ENCODE measurements at places on chromosomes 5 and 9.

GRCh38 chr9:132579427-132579798 lies 3.0 kb upstream of the BARHL1 start:
- no peak for DNase-seq

DNA sequence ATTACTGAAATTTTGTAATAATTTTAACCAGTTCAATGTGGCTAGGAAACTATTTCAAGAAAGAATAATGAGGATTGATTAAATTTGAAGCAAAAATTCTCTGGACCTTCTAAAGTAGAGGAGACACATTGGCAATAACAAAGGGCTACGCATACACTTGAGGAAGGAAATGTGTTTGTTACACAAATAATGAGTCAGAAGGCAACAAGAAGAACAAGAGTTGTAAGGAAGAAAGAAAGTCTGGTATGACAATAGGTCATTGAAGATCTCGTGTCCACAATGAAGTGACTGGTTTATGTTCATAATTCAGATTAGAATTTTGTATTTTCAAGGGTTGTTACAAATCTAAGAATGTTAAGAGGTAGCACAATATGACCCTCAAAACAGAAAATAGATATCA lies 25.8 kb downstream of the ST8SIA4 start:
- no peak for DNase-seq

DNA sequence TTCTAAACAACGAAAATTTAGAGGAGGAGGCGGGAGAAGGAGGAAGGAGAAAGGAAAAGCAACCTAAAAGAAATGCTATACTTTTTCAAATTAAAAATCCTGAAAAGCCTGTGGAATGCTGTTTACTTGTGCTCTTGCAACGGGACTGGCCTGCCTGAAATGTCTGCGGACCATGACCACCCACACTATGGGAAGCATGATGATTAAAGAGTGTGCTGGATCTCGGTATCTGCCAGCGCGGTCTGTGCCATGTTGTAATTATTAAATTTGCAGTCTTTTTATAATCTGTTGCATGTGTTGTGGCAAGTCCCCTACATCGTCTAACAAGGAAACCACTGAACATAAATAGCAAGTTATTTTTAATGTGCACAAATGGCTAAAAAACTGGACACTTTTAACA lies 111.4 kb downstream of the FANCC start:
- no peak for DNase-seq

GRCh38 chr5:25544652-25545249 lies 900.0 kb upstream of the CDH10 start:
- DNase-seq = no peak

GRCh38 chr5:148403344-148403743 lies 19.6 kb downstream of the FBXO38 start:
- no peak for DNase-seq

GRCh38 chr9:127926906-127927200 lies 3.7 kb downstream of the PIP5KL1 start:
- DNase-seq = no peak

- DNase-seq = no peak
These were observed 42.3 kb downstream of the NSUN2 start for GRCh38 chr5:6590581-6590980.

DNA sequence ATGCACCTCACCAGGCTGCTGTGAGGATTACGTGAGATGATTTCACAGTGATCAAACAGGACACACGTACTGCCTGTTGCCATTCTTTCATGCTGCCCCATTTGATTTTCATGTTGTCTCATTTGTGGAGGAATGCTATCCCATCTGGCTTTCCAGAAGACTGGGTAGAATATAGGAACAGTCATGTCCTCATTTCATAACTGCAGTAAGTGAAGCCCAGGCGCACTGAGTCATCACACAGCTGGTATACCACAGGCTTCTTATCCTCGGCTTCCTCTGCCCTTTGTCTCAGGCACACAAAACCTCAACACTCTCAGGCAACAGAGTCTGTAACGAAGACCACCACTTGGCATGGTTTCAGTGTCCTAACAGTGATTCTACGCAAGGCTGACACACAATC lies 62.3 kb downstream of the LHFPL2 start:
- DNase-seq = no peak

DNA sequence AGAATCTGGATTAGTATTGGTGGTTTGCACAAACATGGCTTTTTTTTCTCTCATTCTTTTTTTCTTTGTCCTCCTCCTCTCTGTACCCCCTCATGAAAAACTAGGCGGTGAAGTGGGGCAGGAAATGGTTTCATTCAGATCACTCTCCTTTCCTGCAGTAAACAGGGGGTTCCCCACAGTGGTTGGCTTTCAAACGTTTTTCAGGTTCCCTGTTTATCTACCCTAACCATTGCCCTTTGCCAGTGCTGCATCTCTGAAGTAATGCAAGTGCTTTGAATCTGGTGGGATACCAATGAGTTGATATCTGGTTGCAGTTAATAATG lies 29.8 kb downstream of the NR4A3 start:
- no peak for DNase-seq

DNA sequence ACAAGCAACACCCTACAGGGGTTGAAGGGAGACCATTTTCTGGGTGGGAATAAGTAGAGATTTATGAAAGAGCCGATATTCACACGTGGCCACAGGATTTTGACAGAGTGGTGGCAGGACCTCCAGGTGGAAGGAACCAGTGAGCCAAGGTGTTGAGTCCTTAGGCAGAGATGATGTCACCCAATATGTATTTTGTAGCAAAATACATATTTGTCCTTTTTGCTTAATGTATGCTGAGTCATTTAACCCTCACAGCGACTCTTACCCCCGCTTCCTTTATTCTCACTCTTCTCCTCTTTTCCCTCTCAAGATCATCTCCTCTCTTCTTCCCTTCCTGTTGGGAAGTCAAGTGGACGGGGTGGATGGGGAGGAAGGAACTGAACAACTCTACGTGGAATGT lies 215.7 kb upstream of the S1PR3 start:
- DNase-seq = no peak

- DNase-seq = no peak
These were observed 94.4 kb upstream of the ITGA1 start for GRCh38 chr5:52693280-52693679.

DNA sequence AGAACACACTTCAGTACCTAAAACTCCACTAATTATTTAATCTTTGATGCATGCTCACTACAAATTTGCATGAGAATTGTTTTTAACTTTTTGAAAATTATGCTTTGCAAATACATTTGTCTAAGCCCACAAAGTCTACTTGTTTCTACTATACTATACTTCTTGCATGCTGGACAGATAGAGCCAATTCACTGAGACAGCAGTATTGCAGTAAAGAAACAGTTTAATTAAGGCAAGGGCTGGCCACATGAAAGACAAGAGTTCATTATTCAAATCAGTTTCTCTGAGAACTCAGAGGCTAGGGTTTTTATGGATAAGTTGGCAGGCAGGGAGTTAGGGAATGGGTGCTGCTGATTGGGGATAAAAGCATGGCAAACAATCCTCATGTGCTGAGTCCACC lies 6.0 kb upstream of the FXN start:
- DNase-seq = no peak

- DNase-seq = no peak
These were observed 684 bp downstream of the TOR1B start for GRCh38 chr9:129803676-129804060.

- DNase-seq = no peak
These were observed 56.2 kb upstream of the XPA start for GRCh38 chr9:97753364-97753763.

DNA sequence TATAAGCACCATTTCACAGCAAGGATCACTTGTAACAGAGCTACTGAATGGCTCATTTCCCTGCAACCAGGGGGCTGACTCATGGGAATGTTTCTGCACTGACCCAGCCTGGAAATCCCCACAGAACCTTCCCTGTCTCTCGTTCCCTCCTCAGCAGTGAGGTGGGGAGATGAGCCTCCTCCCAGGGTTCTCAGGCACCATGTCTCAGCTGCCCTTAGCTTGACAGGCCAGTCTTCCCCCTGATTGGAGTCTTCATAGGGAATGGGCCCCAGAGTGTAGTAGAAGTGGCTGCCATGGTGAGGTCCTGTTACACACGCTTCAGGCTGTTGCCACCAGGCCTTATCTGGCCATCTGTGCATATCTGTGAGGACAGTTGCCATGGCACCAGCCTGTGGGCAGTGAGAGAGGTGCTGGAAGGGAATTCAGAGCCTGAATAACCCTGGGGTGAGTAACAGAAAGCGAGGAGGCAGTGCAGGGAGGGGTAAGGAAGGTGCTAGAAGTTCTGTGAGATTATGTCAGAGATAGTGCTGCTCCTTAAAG lies 324.4 kb downstream of the ENC1 start:
- no peak for DNase-seq
